ENCODE measurements at places on chromosomes 7 and 10. TPM values are rescaled to one million over a fixed set of nuclear protein-coding genes. Genes with fewer than 3 reads are reported as not detected.

Gene CXCL12
- total RNA-seq: 14.0 TPM

Gene HTR5A
- total RNA-seq: not detected

Gene PLAC9
- total RNA-seq: 5.0 TPM

Gene TMEM236
- 0.16 TPM for total RNA-seq

Gene OSBPL3
- 16.1 TPM for total RNA-seq

Gene STEAP1
- total RNA-seq: 8.8 TPM

Gene DENND2A
- total RNA-seq: 1.0 TPM

Gene FANK1
- total RNA-seq: 3.2 TPM

Gene NOBOX
- total RNA-seq: not detected

Gene STMP1
- 45.4 TPM for total RNA-seq

Gene IDI2
- not detected for total RNA-seq

Gene ADAM8
- 2.5 TPM for total RNA-seq

Gene HOXA7
- total RNA-seq: 5.2 TPM

Gene ASB10
- total RNA-seq: not detected

Gene UFSP1
- 2.1 TPM for total RNA-seq

Gene RARRES2
- total RNA-seq: 7.5 TPM

Gene ICA1
- 9.4 TPM for total RNA-seq

Gene KIF20B
- total RNA-seq: 21.0 TPM

Gene HKDC1
- 0.04 TPM for total RNA-seq

Gene PLEKHS1
- 1.0 TPM for total RNA-seq

Gene RUFY2
- 12.2 TPM for total RNA-seq

Gene MKI67
- total RNA-seq: 51.7 TPM

Gene COG5
- 20.9 TPM for total RNA-seq

Gene GRID2IP
- 0.12 TPM for total RNA-seq

Gene GALNT17
- total RNA-seq: 0.36 TPM

Gene OR2A12
- total RNA-seq: not detected

Gene PHKG1
- 0.88 TPM for total RNA-seq

Gene UPK3BL2
- total RNA-seq: 88.8 TPM

Gene CTAGE8
- 1.8 TPM for total RNA-seq

Gene CC2D2B
- 0.36 TPM for total RNA-seq

Gene AKR1D1
- not detected for total RNA-seq

Gene PRKCQ
- 0.64 TPM for total RNA-seq

Gene LRRC4
- total RNA-seq: 16.7 TPM

Gene PPP1R3C
- 91.9 TPM for total RNA-seq

Gene R3HCC1L
- 7.7 TPM for total RNA-seq

Gene CRYGN
- not detected for total RNA-seq

Gene CALHM3
- not detected for total RNA-seq

Gene NKX2-3
- total RNA-seq: 0.12 TPM

Gene TAS2R3
- 0.96 TPM for total RNA-seq

Gene SYT15
- total RNA-seq: 1.4 TPM

Gene MACC1
- total RNA-seq: 22.3 TPM

Gene ARID5B
- total RNA-seq: 23.4 TPM

Gene EFCAB10
- 0.20 TPM for total RNA-seq

Gene POU6F2
- total RNA-seq: 0.08 TPM

Gene ITIH2
- total RNA-seq: not detected

Gene SPDYE2
- total RNA-seq: not detected

Gene PRSS2
- total RNA-seq: not detected

Gene CYP26C1
- total RNA-seq: not detected

Gene MTPN
- 199 TPM for total RNA-seq

Gene ACBD7
- 0.32 TPM for total RNA-seq

Gene GSTO2
- total RNA-seq: 25.1 TPM

Gene SPOCK2
- total RNA-seq: 1.5 TPM

Gene CFAP46
- 0.64 TPM for total RNA-seq

Gene SYNPO2L
- total RNA-seq: 0.84 TPM

Gene POM121L12
- total RNA-seq: not detected

Gene AKR1C4
- total RNA-seq: not detected

Gene GPR26
- not detected for total RNA-seq

Data from esophagus mucosa (tissue), 1 donor.